ENCODE measurements at places on chromosomes 1 and 21. TPM values are rescaled to one million over a fixed set of nuclear protein-coding genes. Genes with fewer than 3 reads are reported as not detected.

COL6A2 gene
- total RNA-seq, result 1,787 TPM

C4BPB gene
- not detected for total RNA-seq

LRRN2 gene
- not detected for total RNA-seq

DCLRE1B gene
- total RNA-seq, result 0.59 TPM

Measured in smooth muscle cell of the umbilical artery (primary cell).